Endodermal cell (in vitro differentiated cells): ENCODE measurements at places on chromosomes 11 and 22. TPM values are rescaled to one million over a fixed set of nuclear protein-coding genes. Genes with fewer than 3 reads are reported as not detected.

DNA sequence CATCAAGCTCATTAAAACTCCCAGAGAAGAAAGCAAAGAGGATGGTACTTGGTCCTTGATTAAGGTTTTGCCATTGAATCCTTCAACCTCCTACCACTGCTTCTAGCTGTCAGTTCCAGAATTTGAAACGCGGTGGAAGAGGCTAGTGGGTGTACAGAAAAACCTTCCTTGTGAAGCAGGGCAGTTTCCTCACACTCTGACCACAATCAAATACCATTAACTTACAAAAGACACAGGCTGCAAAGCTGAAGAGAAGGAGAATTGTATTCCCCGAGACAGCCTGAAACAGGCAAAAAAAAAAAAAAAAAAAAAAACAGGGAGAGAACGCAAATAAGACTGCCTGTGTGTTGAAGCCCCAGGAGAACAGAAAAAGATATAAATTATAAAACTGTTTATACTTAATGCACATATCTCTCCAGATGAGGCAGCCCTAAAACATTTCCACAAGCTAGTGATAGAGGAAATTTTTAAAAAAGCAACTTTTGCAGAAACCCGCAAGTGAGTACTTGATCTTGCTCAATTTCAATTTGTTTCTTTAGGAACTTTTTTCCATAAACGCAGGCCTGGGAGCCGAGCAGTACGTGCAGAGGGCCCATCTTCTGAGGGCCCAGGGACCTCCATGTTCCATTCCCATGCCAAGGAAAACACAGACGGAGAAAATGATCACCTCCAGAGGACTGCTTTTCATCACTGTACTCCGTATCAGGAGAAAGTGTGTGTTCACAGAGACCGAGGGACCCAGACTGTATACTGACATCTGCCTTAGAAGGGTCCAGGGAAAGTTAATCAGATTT lies 218.7 kb upstream of the BLID start:
- H3K27ac ChIP-seq, result no peak overlapping the region
- H3K36me3 ChIP-seq, result no peaks in the 10 kb centered on the region
- peaks cover 6% of the 10 kb centered on the region for H3K27me3 ChIP-seq
- no peak for DNase-seq
- no peaks in the 10 kb centered on the region for H3K4me1 ChIP-seq

DNA sequence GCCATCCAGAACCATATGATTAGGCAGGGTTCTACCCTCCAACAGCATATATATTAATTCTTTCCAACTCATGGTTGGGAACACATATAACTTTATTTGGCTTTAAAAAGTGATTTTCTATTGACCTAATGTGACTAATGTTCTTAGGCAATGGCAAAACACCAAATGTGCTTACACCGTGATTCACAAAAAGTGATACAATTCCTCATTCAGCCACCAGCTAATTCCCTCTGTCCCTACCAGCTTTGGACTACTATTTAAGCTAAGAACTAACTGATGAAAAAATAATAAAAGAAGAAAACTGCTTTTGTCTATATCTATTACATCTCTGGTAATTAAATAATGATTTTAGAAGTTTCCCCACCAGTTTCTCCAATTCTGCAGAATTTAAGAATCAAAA lies 4.7 kb downstream of the CTSC start:
- H3K36me3 ChIP-seq, result peaks cover 64% of the 10 kb centered on the region
- H3K4me1 ChIP-seq, result peaks cover 6% of the 10 kb centered on the region
- H3K27ac ChIP-seq, result no peak overlapping the region
- H3K27me3 ChIP-seq, result no peaks in the 10 kb centered on the region

The TEX54 gene
- 0.87 TPM in 1 of 3 replicates, not detected in the others for total RNA-seq

The CCDC87 gene
- 0.77 and 0.84 TPM in 2 replicates for total RNA-seq
